ENCODE measurements at places on chromosomes 16 and 17.
A peak's percentile ranks its signal among the peaks of the same experiment; 100 is the strongest.

- DNase-seq, result no peak
These were observed 268.9 kb upstream of the MAF start for GRCh38 chr16:79869304-79870015.

DNA sequence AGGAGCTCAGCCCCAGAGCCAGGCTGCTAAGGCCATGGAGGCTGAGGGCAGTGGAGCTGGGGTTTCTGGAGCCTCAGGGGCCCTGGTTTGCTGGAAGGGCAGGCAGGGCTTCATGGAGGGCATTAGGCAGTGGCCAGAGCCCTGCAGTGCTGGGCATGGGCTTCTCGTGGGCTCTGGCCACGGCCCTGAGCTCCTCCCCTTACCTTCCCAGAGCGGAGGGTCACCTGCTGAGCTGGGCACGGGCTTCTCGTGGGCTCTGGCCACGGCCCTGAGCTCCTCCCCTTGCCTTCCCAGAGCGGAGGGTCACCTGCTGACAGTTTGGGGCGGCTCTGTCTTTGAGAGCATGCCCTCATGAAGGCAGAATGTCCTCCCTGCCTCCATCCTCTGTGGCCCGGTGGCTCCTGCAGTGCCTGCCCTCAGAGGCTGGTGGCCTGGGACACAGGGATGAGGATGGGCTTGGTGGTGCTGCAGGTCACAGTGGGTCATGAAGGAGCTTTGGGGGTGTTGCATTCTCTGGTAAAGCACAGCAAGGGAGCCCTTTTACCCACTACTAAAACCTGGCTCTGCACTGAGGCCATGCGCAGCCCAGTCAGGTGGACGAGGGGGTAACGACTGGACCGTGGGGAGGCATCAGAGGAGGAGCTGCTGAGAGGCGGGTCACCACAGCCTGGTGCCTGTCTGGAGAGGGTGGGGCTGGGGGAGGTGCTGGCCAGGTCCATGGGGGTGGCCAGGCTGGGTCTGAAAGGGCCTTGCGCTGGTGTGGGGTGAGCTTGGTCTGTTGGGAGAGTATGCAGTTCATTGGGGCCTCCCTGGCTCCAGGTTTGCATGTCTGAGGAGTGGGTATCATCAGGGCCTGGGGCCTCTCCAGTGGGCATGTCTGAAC is 2.9 kb upstream of the RNPS1 start:
- no peak for DNase-seq

DNA sequence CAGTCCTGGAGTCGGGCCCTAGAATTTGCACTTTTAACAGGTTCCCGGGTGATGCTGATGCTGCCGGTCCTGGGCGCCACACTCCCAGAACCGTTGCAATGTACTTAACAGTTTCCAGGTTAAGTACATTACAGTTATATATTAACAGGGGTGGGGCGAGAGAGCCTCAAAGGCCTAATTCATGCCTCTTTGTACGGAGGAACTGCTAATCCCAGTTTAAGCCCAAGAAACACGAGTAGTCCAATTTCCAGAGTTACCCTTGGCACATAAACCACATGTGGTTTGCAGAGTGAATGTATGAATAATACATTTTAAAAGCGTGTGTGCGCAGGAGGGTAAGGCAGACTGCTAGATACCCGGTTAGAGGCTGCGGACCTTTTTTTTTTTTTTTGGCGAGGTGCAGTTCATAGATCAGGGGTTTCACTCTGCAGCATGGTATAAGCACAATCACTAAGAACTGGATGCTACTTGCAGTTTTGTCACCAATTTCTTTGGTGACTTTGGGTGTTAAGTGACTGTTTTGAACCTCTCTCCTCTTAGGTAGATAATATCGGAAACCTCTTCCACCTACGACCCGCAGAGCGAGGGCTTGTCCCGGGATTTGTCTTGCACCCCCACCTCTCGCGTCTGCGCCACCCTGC is 713 bp downstream of the COX11 start:
- peak; percentile 77 for DNase-seq

DNA sequence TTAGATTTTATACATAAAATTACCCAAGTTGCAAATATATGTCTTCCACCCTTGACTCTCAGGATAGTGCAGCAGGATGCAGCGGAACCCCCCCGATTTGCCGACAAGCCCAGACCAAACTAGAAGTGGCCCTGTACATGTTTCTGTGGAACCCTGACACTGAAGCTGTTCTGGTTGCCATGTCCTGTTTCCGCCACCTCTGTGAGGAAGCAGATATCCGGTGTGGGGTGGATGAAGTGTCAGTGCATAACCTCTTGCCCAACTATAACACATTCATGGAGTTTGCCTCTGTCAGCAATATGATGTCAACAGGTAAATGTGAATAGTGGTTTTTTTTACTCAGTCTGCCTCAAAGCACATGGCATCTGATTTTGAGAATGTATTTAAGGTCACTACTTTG is 70.7 kb downstream of the OMG start:
- no peak for DNase-seq

Data from small intestine (tissue), 16 donors.